ENCODE measurements at places on chromosomes 16 and 17.

DNA sequence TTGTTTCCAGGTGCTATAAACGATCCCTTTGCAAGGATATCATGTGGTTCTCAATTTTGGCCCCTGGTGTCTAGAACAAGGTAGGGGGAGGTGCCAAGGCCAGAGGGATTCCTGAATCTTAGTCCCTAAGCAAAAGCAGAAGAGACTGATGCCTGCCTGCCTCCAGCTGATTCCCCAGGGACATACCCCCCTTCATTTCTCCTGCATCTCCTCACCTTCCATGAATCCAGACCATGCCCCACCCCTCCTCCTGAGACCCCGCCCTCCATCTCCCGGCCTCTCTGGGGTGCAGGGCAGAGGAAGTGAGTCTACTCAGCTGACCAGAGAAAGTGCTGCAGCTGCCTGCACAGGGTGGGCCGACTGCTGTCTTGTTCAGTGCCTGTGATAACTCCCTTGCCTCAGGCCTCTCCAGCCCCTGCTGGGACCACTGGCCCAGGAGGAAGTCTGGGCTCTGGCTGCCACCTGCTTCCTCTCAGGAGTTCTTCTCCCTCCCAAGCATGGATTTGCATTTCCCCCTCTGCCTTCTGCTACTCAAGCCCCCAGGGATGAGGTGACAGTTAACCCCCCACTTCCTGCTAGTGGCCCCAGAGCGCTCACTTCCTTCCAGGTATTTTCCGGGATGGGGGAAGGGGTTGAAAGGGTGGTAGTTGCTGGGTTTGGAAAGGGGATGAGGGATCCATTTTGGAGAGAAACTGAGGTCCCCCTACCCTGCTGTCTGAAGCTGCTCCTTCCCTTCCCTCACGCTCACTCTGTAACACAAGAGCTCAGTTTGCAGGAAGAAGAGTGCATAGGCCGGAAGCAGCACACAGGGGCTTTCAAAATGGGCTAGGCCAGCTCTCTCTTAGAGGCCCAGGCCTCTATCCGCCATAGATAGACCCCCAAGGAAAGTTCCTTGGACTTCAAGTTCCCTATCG, 10.5 kb upstream of the TSPOAP1 start:
- peak; percentile 97 for DNase-seq

DNA sequence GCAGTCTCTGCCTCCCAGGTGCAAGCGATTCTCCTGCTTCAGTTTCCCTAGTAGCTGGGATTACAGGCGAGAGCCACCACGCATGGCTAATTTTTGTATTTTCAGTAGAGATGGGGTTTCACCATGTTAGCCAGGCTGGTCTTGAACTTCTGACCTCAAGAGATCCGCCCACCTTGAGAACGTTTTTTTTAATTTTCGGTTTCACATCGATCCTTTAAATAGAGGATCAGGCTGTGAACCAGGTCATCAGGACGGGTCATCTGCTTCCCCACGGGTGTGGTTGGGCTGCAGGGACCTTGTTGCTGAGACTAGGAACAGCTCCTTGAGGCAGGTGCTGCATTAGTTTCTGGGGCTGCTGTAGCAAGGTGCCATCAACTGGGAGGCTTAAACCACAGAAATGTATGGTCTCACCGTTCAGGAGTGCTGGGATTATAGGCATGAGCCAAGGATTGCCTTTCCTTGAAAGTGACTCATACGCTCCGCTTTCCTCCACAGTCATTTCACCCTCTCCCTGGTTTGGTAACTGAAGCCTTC, 7.9 kb upstream of the NAGPA start:
- peak; percentile 58 for DNase-seq

GRCh38 chr17:3695723-3696411, at the start of gene P2RX5:
Gene P2RX5, minus strand, starts transcription at chr17:3696155. Its CDS starts 150 bp downstream, at chr17:3696005.
- DNase-seq = no peak

DNA sequence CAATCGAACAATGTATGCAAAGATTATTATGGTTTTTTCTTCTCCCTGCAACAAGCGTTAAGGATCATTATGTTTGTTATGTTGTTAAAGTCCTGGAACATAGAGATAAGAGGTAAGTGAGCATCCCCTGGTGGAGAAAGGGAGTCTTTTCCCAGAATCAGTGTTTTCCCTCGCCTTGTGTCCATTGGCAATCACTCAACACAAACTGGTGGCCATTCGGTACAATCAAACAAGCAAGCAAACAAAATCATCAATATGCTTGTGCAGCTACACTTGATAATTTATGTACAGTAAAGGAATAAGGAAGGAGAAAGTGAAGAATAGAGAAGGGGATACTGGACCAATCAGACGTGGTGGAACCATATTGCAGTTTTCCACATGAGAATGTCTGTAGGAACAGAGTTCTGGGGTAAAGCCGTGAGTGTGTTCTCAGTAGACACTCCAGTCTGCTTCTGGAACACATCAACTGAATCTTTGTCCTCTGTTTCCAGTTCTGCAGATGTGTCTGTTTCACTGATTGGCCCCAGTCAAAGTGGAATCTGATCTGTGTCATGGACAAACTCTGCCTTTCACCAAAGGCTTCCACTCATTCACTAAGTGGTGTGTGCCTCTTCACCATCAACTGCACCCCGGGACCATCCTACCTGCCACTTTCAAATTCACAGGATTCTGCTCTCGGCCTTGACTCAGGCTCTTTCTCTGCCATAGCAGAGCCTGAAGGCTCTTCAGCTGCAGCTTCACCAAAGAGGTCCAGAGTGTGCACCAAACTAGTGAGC, 169.5 kb downstream of the AHSP start:
- peak; percentile 28 for DNase-seq

DNA sequence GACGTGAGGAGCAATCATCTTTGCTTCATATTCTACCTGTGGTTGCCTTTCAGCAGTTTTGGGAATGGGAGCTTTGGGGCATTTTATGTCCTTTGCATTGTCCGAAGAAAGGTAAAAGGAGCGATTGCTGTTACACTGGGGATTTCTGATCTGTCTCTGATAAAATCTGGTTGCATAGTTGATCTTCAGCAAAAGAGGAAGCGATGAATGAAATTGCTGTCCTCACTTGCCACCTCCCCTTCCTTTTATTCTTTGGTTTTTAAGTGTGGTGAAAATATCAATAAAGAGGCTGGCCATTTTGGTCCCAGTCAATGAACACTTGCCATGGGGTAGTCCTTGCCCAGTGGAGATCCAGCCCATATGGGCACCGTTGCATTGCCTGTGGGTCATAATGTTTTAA, 236.8 kb downstream of the MSI2 start:
- DNase-seq = no peak

DNA sequence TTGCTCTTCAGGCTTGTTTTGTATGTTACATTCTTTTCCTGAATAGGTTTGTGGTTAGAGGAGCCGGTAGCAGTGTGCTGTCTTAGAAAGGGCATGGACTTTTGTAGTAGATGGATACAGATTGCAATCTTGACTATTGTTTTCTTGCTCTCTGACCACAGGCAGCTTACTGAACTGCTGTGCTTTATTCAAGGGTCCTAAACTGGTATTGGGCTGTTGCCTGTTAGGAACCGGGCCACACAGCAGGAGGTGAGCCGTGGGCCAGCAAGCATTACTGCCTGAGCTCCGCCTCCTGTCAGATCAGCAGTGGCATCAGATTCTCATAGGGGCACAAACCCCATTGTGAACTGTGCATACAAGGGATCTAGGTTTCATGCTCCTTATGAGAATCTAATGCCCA, 373.9 kb downstream of the CPPED1 start:
- no peak for DNase-seq

GRCh38 chr17:4584101-4584916, at the start of gene SMTNL2:
Gene SMTNL2, plus strand, starts transcription at chr17:4584529. Its CDS starts 77 bp downstream, at chr17:4584606.
- no peak for DNase-seq

Data from fibroblast of skin of abdomen (primary cell).